ENCODE measurements at places on chromosomes 16 and 17.

GRCh38 chr17:83089328-83090132 is 10.1 kb downstream of the METRNL start:
- DNase-seq = no peak

GRCh38 chr16:67040166-67040565 is 11.2 kb downstream of the CBFB start:
- DNase-seq = no peak

DNA sequence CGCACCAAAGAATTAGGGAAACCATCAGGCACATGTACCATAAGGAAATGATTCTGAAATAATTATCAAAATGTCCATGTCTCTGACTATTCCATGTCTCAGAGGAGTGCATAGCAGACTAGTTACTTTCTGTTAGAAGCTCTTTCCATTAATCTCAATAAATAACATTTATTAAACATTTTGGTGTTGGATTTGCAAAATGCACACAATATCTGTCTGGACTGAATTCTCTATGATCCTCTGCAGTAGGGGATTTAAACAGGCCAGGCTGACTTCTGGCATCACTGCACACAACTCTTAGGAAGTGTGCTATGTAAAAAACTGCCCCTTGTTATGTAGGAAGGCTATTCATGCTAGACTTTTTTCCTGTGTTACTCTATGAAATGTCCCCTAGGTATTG is 283.3 kb upstream of the CDH5 start:
- DNase-seq = no peak

DNA sequence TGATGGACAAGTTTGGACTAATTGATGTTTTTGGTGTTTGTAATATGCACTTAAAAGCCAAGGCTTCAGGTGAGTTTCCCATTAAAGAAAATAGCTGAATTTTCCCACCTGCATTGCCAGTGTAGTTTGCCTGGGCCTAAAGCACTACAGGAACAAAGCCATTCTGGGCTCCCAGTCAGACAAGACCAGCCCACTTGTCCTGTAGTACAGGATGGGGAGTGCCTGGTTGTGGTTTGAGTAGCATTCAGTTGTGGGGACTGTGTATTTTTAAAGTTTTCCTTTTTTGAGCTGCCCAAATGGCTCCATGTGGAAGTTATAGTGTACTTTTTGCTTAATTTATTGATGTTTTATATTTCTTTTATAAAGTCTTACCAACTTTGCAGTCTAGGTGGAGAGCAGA is 91.7 kb downstream of the TANGO6 start:
- no peak for DNase-seq

All from stimulated activated CD4-positive, alpha-beta T cell treated with anti-CD3 and anti-CD28 coated beads, Interleukin-1b, Interleukin-23, amount 100 ng/mL, for 1 hour (primary cell).